ENCODE measurements at places on chromosomes 3 and 15.

DNA sequence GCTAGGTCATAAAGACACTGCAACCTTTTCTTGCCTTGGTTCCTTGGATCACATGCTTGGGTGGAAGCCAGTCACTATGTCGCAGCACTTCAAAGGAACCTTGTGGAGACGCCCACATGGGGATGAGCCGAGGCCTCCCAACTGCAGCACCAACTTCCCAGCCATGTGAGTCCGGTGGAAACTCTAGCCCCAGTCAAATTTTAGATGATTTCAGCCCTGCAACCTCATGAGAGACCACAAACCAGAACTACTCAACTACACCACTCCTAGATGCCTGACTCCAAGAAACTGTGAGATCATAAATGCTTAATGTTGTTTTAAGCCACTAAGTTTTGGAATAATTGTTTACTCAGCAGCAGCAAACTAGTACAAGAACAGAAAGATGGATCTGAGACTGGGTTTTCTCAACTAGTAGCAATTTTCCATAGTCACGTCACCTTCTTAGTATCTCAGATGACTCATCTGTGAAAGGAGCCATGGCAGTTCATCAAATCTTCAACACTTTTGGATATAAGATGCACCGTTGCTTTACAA is 86.5 kb downstream of the MB21D2 start:
- DNase-seq, result no peak

DNA sequence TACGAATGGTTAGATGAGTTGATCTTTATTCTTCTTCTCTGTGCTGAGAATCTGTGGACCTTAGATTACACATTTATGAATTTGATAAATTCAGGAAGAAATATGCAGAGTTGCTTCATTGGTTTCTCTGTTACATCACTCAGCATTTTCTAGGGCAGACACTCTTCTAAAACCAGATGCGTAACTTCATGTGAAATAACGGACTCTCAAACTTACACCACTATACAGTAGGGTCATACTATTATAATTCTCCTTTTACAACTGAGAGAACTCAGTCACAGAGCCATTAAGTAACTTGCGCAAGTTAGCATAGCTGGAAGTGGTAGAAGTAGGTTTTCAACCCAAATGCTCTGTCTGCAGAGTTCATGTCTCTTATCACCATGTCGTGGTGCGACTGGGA is 5.7 kb downstream of the TMEM207 start:
- no peak for DNase-seq

- peak; percentile 95 for DNase-seq
Observed at GRCh38 chr3:184017672-184018423, at the start of gene ABCC5. ABCC5 (minus strand) TSS chr3:184017884; CDS start chr3:184014392, 3,492 bp downstream.

- no peak for DNase-seq
Observed at GRCh38 chr15:25439369-25439836, 579 bp upstream of the UBE3A start.

GRCh38 chr3:44510000-44510368 is 32.5 kb upstream of the ZNF445 start:
- DNase-seq, result no peak

DNA sequence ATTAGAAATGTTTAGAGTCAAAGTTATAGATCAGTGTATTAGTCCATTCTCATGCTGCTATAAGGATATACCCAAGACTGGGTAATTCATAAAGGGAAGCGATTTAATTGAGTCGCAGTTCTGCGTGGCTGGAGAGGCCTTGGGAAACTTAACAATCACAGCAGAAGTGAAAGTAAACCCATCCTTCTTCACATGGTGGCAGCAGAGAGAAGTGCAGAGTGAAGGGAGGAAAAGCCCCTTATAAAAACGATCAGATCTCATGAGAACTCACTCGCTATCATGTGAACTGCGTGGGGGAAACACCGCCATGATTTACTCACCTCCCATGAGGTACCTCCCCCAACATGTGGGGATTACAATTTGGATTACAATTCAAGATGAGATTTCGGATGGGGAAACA is 871.5 kb downstream of the DIPK2A start:
- no peak for DNase-seq

GRCh38 chr3:138493804-138494606 is 59.6 kb downstream of the ESYT3 start:
- no peak for DNase-seq

- no peak for DNase-seq
Observed at GRCh38 chr3:149964291-149964690, 6.4 kb downstream of the PFN2 start.

GRCh38 chr3:13098192-13098988 is 25.2 kb upstream of the IQSEC1 start:
- no peak for DNase-seq

- DNase-seq, result no peak
Observed at GRCh38 chr15:29990035-29990434, 92.7 kb upstream of the GOLGA8J start.

- DNase-seq, result no peak
Observed at GRCh38 chr3:172624999-172625398, 85.9 kb downstream of the NCEH1 start.

DNA sequence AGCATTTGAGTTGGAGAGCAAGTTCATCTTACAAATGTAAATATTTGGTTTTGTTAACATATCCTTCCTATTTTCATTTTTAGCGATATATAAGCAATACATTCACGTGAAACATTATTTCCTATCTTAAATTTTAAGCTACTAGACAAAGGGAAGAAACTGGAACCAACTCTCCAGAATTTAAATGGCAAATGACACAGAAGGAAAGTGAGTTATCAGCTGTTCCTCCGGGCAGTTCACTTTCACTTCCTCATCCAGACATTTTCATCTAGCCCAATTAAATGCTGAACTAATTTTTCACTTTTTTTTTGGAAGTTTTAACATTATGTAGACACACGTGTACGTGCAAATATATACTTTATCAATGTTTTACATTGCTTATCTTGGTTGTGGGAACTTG is 58.7 kb downstream of the MORC1 start:
- no peak for DNase-seq

- DNase-seq, result no peak
Observed at GRCh38 chr3:178263236-178263916, 272.9 kb upstream of the KCNMB2 start.

DNA sequence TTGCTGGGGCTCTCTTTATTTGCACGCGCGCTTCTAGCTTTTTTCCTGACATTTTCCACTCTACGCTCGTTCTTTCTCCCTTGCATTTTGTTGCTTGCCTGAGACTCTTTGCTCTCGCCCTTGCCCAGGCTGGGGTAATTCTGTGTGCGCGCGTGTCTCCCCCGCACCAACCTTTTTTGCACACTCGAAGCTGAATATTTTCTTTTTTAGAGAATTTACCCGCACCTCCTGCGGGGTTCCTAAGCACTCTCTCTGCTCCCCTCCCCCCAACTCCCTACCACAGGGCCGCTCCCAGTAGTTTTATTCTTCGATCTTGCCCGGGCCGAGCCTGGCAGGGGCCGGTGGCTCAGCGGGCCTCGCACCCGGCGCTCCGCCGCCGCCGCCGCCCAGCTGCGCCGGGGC is 732 bp downstream of the FAM43A start:
- DNase-seq, result no peak

DNA sequence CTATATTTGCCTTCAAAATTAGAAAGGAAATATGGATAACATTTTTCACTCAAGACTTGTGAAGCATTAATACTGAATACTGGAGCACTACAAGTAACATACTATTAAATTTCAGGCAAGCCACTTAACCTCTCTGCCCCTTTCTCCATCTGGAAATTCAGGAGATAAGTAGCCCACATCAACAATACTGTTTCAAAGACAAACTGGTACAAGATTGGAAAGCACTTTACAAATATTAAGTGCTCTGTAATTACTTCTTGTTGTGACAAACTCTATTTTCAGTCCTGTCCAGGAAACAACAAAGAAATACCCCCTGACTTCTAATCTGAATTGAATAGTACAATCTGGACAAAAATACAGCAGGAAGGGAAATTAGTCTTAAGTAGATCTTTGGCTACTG is 49.3 kb downstream of the TMEM212 start:
- DNase-seq, result no peak

DNA sequence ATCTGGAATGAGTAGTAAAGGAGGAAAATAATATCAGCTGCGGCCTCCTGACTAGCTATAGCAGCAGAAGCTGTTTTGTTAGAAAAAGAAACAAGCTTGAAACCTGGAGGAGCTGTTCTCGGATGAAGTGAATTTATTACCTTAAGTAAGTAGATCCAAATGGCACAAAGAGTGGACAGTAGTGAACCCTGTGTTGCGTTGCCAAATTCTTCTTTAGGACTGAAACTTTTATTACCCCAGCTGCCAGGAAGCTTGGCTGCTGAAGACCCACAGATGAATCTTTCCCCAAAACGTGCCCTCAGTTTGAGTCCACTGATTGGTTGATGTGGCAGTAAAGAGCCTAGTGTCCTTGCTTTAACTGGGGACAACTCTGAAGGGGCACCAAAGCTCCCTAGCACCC is 366.8 kb upstream of the GBE1 start:
- DNase-seq, result no peak

DNA sequence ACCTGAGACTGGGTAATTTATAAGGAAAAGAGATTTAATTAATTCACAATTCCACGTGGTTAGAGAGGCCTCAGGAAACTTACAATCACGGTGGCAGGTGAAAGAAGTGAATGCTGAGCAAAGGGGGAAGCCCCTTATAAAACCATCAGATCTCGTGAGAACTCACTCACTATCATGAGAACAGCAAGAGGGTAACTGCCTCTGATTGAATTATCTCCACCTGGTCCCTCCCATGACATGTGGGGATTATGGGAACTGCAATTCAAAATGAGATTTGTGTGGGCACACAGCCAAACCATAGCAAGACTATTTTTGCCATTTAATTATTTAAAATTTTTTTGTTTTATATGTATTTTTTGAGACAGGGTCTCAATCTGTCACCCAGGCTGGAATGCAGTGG is 27.0 kb upstream of the KCTD6 start:
- no peak for DNase-seq

DNA sequence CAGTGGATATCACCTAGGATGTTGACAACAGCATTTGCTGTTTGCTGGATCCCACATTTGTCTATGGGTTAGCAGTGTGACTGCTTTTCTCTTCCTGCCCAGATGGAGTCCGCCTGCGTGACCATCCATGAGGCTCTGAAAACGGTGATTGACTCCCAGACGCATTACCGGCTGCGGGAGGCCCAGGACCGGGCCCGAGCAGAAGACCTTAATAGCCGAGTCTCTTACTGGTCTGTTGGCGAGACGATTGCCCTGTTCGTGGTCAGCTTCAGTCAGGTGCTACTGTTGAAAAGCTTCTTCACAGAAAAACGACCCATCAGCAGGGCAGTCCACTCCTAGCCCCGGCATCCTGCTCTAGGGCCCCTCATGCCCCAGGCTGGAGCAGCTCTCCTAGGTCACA is 11.0 kb downstream of the TMED3 start:
- no peak for DNase-seq

GRCh38 chr15:95580121-95580520 is 750.4 kb upstream of the NR2F2 start:
- DNase-seq, result no peak

GRCh38 chr3:64530434-64531049 is 157.3 kb downstream of the ADAMTS9 start:
- peak; percentile 84 for DNase-seq

GRCh38 chr15:52318729-52319500 is 23.3 kb upstream of the MYO5C start:
- DNase-seq, result no peak

DNA sequence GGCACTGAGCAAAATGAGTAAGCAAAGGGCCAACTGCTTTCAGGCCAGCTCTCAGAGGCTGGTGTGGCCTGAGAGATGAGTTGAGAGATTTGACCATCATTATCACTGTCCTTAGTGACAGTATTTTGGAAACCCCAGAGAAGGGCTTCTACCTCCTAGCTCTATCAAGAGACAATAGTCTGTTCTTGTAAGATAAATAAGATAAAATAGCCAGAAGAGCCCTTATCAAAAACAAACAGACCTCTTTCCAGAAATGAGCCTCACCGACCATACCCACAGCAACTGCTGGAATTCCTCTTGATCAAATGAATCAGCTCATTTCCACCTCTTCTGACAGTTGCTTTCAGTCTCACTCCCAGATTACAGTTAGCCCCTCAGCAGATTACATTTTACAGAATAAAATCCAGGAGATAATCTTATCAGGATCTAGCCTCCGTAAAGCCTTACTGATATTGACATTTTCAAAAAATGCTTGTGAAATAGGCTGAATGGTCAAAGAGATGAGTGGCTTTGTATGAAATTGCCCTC is 4.5 kb downstream of the HDC start:
- DNase-seq, result no peak

- DNase-seq, result peak; percentile 87
Observed at GRCh38 chr3:127035677-127036076, 52.8 kb downstream of the PLXNA1 start.

- no peak for DNase-seq
Observed at GRCh38 chr3:16224325-16224724, 40.4 kb downstream of the DPH3 start.

- DNase-seq, result no peak
Observed at GRCh38 chr3:182258538-182259177, 534.6 kb upstream of the ATP11B start.

DNA sequence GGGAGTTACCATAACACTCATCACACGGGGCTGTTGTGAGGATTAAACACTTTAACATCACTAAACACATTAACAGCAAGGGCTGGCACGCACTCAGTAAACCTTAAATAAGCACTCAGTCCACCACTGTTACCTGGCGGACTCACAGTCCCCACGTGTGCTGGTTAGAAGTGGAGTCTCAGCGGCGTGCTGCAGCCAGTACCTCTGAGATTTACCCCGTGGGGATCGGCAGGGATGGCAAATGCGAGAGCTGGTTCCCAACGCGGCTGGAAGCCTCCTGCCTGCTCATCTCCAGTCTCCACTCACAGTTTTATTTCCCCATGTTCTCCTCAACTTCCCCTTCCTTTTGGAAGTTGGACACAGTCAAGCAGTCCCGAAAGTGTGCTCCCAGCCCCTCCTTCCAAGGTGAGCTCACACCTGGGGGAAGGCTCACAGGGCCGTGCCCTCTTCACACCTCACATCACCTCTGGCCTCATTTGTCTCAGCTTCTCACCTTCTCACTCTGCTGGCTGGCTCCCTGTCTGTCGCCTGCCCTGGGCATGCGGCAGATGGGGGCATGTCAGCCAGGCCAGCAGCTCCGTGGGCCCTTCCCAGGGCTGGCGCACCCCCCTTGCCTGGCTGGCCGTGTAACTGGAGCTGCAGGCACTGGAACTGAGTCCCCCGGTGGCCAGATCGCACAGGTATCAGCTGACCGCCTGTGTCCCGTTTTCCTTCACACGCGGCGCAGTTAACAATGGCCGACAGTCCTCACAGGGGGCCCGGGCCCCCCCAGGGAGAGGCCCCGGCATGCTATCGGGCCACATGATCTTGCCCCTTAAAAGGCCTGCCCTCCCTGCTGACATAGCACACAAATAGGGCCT is 87.1 kb downstream of the WNT7A start:
- no peak for DNase-seq
